ENCODE measurements at places on chromosomes 4 and X.

GRCh38 chr4:69095301-69095731 lies 958 bp upstream of the UGT2B7 start:
- DNase-seq = no peak

DNA sequence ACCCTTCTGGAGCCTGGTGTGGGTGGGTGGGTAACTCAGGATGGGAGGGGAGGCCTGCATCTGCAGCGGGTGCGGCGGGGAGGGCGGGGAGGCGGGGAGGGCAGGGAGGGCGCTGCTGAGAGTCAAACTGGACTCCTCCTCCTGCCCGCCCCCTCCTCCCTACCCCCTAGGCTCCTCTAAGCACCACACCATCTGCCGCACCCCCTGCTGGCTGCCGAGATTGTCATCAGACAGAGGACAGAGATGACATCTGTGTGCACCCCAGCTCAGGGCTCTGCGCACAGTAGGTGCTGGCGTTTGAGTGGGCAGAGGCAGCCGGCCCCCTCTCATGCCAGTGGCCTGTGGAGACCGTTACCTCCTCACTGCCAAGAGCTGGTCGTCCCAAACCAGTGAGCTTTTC lies 10.6 kb upstream of the HMX1 start:
- DNase-seq = no peak

DNA sequence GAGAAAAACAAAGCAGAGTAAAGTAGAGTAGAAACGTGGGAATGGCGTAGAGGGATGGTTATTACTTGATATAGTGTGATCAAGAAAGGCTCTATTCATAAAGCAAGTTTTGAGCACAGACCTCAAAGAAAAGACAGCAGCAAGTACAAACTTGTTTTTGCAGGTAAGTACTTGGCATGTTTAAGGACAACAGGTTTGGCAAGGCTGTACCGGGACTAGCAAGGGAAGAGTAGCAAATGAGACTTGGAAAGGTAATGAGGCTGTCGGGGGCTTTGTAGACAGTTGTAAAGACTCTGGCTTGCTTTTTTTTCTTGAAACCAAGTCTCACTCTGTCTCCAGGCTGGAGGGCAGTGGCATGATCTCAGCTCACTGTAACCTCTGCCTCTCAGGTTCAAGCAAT lies 40.9 kb downstream of the NEK1 start:
- DNase-seq = no peak

DNA sequence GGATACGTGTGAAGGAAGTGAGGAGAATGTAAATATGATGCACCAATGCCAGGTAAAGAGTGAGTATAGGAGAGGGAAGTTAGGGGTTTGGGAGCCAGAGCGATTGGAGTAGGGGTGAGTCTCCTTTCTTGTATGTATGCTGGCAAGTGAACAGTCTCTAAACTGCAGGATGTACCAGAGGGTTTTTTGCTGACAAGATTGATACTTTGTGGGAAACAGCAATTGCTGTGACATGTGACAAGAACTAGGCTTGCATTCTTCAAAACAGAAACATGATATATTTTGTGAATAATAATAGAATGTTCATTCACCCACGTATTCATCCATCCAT lies 706 bp downstream of the CHIC1 start:
- DNase-seq = no peak

- DNase-seq = no peak
Observed at GRCh38 chr4:119663160-119663788, 34.7 kb upstream of the PDE5A start.

GRCh38 chr4:47899639-47900038 lies 14.7 kb downstream of the NFXL1 start:
- peak; percentile 35 for DNase-seq

- no peak for DNase-seq
Observed at GRCh38 chr4:25770847-25771246, 91.9 kb downstream of the SEL1L3 start.

DNA sequence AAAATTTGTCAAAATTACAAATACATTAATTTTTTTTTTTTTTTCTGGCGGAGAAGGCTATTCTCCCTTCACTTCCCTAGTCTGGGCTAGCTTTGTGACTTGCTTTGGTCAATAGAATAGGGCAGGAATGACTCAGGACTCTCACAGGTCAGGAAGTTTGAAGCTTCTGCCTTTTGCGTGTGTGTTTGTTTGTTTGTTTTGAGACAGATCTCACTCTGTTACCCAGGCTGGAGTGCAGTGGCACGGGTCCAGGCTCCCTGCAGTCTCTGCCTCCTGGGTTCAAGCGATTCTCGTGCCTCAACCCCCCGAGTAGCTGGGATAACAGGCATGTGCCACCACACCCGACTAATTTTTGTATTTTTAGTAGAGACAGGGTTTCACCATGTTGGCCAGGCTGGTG lies 55.9 kb upstream of the USP9X start:
- DNase-seq = no peak

DNA sequence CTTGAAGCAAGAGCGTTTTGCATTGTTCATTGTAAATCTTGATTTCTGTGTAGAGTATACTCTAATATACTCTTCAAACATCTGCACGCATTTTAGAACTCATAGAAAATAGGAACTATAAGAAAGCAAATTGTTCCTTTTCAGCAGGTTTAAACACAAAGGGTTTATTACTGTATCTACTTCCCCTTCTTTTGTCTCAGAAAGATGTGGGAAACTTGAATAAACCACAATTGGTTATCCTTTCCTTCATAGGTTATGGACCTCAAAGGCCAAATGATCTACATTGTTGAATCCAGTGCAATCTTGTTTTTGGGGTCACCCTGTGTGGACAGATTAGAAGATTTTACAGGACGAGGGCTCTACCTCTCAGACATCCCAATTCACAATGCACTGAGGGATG lies 46.0 kb upstream of the GUCY1B1 start:
- DNase-seq = no peak
